ENCODE measurements at places on chromosomes 1 and 21. TPM values are rescaled to one million over a fixed set of nuclear protein-coding genes. Genes with fewer than 3 reads are reported as not detected.
A peak's percentile ranks its signal among the peaks of the same experiment; 100 is the strongest.

ATAD3C gene
- total RNA-seq, result 0.03 TPM

LCE2B gene
- total RNA-seq, result not detected

VWA5B1 gene
- total RNA-seq, result not detected

CA6 gene
- total RNA-seq, result not detected

FNDC5 gene
- total RNA-seq, result 1.4 TPM

CAMK1G gene
- not detected for total RNA-seq

MIXL1 gene
- not detected for total RNA-seq

ADGRL4 gene
- total RNA-seq, result 63.2 TPM

SPRR2E gene
- total RNA-seq, result not detected

DNA sequence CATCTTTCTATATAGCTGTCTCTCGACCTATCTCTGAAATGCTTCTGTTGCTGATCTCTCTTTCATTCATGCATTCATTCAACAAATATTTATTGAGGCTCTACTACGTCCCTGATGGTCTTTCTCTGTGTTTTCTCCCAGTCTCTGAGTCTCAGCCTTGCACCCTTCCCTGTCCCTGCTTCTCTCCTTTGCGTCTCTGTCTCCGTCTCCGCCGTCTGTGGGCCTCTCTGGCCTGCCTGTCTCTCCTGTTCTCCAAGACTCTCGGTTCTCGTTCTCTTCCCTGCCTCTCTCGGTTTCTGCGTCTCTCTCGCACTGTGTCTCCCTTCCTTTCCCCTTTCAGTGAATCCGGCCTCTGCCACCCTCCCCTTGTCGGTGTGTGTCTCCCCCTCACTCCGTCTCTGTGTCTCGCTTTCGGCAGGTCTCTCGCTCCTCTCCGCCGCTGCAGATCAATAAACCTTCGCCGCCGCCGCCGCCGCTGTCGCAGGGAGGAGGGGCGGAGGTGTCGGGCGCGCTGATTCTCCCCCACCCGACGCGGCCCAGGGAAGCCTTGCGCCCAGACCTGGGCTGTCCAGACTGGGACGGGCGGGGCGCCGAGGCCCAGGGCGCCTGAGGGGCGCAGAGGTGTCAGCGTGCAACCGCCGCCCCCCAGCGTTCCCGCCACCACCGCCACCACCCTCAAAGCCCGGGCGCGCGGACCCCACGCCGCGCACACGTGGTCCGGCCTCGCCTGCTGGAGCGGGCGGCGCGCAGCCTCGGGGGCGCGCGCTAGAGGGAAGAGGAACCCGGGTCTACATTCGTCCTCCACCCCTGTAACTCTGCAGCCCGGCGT lies 3.0 kb downstream of the EFNA3 start:
- no peak for DNase-seq

DNA sequence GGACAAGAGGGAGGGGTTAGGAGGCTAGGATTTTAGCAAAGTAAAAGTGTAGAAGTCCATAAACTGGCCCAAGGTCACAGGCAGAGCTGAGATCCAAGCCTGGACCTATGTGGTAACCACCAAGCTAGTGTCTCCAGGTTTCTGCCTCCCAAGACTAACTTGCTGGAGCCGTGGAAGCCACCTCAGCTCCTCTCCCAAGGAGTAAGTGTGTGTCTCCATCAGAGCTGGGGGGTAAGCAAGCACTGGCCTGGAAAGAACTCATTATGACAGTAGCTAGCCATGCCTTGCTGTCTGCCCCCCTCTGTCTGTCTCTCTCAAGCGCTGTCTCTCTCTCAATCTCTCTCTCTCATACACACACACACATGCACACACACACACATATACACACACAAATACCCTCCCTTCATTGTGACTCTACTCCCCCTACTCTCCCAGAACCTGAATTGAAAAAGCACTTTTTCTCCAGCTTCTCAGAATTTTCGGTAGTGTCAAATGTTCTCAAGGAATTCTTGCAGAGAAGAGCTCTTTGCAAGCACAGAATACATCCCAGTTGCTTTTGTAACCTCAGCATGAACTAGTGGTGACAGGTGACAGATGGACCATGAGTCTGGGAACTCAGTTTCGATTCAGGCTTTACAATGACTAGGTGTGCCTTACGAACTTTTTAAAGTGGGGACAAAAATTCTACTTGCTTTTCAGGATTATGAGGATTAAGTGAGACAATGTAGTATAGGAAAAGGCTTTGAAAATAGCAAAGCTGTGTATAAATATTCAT lies 238.0 kb upstream of the FGGY start:
- no peak for DNase-seq

GRCh38 chr1:210360852-210361477 lies 32.3 kb downstream of the HHAT start:
- peak; percentile 54 for DNase-seq

- DNase-seq, result peak; percentile 99
These were observed 17.4 kb downstream of the CELA3A start for GRCh38 chr1:22018583-22019559.

DNA sequence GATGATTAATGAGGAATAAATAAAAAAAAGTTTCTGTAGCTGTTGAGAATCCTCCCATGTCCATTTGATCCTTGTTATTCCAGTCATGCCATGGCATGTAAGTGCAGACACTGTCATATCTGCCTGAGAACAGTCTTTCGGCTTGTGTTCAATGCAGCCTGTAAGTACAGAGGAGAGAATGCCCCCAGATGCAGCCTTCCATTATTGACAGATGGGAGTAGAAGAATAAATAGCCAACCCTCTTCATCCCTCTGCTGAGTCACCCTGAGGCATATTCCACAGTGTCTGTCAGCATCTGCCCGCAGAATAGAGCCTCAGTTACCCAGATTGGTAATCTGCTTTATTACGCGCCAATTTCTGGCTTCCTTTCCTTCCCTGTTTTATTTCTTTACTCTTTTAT lies 139.4 kb downstream of the LRRC7 start:
- DNase-seq, result no peak

- DNase-seq, result no peak
These were observed 28.9 kb upstream of the ADAM30 start for GRCh38 chr1:119924948-119925898.

DNA sequence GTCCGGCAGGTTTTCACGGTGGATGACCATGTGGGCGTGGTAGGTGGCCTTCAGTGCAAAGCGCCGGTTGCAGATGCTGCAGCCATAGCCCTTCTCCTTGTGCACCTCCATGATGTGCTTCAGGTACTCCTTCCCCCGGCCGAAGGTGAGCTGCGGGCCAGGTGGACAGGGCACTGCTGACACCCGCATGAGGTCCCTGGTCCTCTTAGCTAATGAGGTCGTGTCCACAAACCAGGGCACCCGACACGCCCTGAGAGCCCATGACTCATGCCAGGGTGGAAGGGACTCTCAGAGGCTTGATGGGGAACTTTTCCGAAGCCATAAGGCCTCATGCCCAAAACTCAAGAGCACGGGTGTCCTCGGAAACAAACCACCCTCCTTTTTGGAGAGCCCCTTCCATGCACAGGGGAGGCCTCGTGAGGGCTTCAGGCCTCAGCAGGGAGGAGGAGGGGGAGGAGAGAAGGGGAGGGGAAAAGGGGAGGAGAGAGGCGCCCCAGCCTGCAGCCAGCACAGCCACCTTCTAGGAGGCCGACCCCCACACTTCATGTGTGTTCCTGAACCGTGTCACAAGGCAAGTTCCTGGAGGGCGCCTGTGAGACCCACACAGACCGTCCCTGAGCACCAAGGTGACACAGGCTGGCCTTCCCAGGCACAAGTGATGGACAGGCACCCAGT lies 54.4 kb upstream of the RIPK4 start:
- no peak for DNase-seq

DNA sequence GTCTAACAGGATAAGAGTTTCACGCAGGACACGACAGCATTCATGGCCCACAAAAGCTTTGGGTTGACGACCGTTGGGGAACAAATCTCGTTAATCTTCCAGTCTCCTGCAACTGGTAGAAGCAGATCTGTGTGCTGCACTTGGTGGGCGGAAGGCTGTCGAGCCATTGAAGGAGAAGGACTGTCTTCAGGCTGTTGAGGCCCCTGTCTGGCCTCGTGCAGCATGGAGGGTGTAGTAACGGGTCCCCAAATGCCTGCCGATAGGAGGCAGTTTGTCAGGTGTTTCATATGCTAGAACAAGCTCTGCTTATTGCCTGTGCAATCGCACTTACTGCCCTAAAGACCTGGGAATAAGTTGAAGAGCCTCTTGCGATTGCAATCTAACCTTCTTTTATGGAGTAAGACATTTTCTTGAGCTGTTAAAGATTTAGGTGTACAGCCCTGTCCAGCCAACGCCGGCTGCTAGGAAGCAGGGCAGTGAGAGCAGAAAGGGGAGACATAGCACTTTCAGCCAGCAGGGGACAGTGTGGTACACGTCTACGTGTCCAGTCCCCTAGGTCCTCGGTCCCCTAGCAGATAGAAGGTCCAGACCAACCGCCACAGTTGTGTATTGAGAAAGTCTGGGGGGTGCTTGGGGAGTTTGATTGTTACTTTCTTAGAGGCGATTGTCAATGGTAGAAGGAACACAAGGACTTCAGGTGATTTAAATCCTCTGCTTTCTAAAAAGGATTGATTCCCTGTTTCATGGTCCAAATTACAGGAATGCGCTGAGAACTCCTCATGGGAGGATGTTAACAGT lies 102.3 kb upstream of the TMPRSS2 start:
- peak; percentile 58 for DNase-seq

- DNase-seq, result peak; percentile 71
These were observed 15.5 kb upstream of the SNX27 start for GRCh38 chr1:151596166-151596953.

DNA sequence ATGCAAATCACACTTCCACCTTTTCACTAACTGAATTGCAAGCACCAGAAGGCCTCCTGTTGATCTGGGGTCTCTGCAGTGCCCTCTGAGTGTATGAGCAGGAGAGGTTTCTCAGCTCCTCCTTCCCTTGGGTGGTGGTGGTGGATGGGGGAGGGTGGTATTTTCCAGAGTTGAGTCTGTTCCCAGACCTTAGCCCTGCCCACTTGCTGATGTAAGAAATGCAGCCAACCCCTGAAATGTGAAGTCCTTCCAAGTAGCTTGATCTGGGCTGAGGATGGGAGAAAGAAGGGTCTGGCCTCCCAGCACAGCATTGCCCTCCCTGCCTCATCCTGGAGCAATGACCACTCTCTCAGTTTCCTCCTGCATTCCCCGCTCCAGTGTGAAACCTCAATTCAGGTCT lies 6.3 kb upstream of the FOXD2 start:
- DNase-seq, result no peak

DNA sequence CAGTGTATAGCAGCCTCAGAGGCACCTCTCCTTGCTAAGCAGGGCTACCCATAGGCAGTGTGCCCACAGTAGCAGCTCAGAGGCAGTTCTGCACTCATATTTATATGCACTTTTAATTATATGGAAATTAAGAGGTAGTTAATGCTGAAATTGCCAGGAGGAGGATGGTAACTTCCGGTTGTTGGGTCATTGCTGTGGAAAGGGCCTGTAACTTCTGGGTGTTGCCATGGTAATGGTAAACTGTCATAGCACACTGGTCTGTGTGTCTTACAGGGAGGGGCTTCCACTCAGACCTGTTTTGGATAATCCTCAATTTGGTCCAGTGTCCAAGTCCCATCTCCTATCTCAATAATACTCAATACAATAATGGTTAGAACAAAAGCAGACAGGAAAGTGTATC lies 7.6 kb downstream of the CFH start:
- no peak for DNase-seq

DNA sequence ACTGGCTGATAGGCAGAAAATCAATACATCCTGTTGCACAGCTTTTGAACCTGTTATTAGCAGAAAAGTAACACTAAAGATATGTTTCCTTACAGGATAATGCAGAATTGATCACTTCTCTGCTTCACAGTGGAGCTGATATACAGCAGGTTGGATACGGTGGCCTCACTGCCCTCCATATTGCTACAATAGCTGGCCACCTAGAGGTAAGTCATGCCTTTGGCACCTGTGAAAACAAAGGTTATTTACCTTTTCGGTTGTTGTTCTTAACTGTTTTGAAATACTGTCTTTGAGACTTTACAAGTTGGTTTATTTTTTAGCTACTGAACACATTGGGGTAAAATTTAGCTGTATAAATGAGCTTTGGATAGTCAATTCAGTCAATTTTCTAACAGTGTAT lies 36.3 kb downstream of the TNNI3K start:
- no peak for DNase-seq

DNA sequence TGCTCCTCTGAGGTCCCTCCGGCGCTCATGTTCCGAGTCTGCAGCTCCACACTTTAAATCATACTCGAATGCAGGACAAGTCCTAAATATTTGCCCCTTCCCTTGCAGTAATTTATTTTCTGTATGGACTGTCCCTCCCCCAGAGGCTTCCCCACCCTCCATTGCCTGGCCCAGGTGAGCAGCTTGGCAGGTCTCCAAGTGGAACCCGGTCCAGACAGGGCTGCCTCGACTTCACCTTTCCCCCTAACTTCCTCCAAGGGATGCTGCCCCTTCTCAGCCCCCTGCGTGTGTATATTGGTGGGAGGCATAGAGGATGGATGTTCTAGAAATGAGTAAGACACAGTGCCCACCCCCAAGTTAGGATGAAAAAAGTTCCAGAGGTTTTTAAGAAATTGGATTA lies 5.4 kb upstream of the OPTC start:
- DNase-seq, result no peak

DNA sequence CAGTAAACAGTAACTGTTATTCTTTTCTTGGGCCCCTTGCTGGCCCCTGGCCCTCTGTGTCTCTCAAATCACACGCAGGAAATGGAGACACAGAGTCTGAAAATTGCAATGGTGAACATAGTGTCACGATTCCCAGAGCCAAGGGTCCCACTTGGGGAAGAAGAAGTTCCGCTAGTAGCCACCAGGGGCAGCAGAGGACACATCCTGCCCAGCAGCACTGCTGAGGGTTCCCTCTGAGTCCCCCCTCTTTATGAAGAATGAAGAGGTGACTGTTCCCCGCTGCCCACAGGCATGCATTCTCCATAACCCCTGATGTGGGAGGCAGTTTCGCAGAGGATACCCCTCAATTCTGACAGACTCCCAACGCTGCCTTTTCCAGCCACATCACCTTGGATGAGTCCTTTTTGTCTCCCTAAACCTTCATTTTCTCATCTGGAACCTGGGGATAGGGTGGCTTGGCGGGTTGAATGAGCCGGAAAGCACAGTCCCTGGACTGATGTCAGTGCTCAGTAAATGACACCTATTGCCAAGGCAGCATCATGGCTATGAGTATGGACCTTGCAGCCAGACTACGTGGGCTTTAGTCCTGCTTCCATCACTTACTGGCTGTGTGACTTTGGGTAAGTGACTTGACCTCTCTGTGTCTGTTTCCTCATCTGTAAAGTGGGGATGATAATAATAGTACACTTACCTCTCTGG lies 238.0 kb upstream of the TMEM51 start:
- DNase-seq, result peak; percentile 36

- DNase-seq, result no peak
These were observed 15.4 kb downstream of the SLC2A7 start for GRCh38 chr1:9010781-9011323.

GRCh38 chr1:15347182-15347581 lies 62.5 kb upstream of the EFHD2 start:
- DNase-seq, result no peak

- DNase-seq, result no peak
These were observed 12.2 kb upstream of the PGLYRP3 start for GRCh38 chr1:153324912-153325311.

- DNase-seq, result no peak
These were observed 215.4 kb upstream of the PROX1 start for GRCh38 chr1:213772128-213773063.

- no peak for DNase-seq
These were observed 260.3 kb upstream of the SGIP1 start for GRCh38 chr1:66273656-66274055.

- DNase-seq, result no peak
These were observed 491.2 kb upstream of the ZRANB2 start for GRCh38 chr1:71572038-71572437.
